ENCODE measurements at places on chromosomes 13 and 19.

DNA sequence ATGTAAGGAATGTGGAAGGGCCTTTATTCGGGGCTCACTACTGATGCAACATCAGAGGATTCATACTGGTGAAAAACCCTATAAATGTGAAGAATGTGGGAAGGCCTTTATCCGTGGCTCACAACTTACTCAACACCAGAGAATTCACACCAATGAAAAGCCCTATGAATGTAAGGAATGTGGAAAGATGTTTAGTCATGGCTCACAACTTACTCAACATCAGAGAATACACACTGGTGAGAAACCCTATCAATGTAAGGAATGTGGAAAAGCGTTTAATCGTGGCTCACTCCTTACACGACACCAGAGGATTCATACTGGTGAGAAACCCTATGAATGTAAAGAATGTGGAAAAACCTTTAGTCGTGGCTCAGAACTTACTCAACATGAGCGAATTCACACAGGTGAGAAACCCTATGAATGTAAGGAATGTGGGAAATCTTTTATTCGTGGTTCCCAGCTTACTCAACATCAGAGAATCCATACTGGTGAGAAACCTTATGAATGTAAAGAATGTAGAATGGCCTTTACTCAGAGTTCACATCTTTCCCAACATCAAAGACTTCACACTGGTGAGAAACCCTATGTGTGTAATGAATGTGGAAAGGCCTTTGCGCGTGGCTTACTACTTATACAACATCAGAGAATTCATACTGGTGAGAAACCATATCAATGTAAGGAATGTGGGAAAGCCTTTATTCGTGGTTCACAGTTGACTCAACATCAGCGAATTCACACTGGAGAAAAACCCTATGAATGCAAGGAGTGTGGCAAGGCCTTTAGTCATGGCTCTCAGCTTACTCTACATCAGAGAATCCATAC is 44.3 kb downstream of the ZNF585A start:
- DNase-seq, result no peak

- no peak for DNase-seq
Measured at GRCh38 chr19:33522371-33522662, 726 bp upstream of the PEPD start.

DNA sequence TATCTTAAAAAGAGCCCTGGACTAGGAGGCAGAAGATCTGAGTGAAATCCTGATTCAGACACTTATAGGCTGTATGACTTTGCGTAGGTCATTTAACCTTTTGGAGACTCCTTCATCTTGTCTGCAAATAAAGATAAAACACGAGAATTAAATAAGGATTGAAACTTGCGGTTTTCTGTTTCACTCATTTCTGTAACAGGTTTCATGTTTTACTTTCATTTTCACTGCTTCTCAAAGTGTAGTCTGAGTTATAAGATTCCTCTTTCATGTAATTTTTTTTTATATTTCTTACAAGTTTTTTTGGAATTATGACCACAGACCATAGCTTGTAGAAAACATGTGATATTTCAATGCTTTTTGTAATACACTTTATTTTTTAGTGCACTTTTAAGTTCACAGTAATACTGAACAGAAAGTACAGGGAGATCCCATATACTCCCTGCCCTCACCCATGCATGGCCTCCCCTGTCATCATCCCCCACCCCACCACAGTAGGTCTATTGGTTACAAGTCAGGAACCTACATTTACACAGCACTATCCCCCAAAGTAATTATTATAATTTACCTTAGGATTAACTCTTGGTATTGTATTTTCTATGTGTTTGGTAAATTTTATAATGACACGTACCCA is 174.6 kb downstream of the ITGBL1 start:
- no peak for DNase-seq

DNA sequence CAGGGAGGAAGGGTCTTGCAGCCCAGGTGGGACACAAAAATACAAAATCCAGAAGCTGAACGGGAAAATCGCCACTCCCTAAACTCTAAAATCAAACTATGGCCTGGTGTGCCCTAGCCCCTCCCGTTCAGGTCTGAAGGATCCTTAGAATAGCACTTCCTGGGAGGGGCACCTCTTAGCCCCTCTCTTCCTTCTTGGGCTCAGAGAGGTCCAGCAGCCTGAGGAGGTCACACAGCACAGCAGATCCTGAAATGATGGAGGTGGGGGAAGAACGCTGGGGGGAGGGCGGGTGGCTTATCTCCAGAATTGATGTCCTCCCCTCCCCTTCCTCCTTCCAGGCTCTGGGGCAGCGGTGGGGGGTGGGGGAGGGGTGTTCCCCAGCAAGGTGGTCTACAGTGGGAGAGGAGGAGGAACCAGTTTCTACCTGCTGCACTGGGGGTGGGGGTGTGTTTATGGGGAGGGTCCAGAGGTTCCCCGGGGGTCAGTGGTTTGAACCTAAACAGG is 1.9 kb downstream of the DIRAS1 start:
- DNase-seq, result no peak

DNA sequence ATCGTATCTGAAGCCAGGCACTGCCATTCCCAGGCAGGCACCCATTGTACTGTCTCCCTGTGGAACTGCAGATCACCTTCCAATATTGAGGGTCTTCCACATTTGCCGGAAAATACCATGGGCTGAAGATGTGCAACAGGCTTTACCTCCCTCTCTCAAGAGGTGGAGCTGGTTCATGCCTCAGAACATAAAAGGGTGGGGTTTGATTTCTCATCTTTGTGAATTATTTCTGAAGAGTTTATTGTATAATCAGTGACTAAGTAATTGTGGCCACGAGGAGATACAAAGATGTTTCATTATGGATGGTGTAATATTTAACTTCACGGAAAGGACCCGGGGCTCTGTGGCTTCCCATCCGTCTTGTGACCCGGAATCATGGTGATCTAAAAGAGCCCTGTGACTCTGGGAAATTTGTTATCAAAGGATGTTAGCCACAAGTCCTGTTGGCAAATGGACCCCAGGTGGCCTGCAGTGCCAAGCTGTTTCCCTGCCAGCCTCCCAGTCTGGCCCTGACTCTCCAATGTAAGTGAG is 230.5 kb downstream of the LACC1 start:
- no peak for DNase-seq

DNA sequence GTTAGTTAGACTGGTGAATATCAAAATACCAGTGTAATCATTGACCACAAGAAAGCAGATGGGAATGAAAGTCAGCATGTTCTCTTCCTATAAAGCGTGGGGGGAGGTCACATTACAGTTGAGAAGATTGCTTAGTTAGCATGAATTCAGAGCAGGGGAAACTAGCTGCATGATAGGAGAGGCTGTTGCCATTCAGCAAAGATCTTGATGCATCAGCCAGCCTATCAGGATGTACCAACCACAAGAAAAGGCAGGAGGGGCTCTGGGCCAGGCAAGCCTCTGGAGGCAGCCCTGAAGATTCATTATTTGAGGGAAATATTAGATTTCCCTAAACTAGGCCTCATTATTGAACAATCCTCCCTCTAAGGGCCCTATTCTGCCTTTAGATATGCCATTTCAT is 5.0 kb upstream of the MTMR6 start:
- DNase-seq, result no peak

Measured in amygdala (tissue), 56 donors.